ENCODE measurements at places on chromosomes 7 and 10.

- DNase-seq, result no peak
Observed at GRCh38 chr7:898460-898854, 22.1 kb downstream of the GET4 start.

DNA sequence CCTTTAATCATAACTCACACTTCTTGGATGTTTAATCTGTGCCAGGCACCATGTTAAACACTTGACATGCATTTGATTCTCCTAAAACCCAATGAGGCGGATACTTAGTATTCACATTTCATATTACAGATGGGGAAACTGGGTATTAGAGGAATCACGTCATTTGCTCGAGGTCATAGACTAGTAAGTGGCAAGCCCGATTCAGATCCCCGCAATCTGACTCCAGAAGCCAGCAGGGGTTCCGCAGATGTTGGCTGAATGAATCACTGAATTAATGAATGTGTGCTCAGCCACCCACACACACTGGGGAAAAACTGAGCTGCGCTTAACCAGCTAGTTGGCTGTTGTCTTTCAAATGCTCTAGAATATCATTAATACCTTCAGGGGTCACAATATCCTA lies 22.5 kb upstream of the ENO4 start:
- no peak for DNase-seq

GRCh38 chr7:42372479-42372878 lies 135.5 kb upstream of the GLI3 start:
- DNase-seq, result no peak

GRCh38 chr7:89714131-89714530 lies 440.1 kb upstream of the STEAP1 start:
- DNase-seq, result no peak

DNA sequence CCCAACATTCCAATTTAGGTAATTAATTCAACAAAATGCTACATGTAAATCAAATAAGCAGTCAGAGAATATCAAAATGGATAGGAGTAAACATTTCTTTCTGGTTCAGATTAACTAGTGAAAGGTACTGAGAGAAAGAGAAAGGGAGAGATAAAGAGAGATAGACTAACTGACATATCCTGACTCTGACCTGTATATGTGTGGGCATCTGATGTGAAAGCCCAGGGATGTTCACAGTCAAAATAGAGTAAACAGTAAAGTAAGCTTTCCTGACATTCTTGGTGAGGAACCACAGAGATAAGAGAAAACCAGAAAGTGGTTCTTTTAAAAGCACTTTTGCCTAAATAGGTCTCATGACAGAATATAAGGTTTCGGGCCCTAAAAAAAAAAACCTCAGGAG lies 37.5 kb upstream of the ANK3 start:
- DNase-seq, result peak; percentile 35

- no peak for DNase-seq
Observed at GRCh38 chr10:128470321-128470965, 344.2 kb upstream of the MKI67 start.

GRCh38 chr10:110218632-110219031 lies 11.2 kb downstream of the MXI1 start:
- no peak for DNase-seq

DNA sequence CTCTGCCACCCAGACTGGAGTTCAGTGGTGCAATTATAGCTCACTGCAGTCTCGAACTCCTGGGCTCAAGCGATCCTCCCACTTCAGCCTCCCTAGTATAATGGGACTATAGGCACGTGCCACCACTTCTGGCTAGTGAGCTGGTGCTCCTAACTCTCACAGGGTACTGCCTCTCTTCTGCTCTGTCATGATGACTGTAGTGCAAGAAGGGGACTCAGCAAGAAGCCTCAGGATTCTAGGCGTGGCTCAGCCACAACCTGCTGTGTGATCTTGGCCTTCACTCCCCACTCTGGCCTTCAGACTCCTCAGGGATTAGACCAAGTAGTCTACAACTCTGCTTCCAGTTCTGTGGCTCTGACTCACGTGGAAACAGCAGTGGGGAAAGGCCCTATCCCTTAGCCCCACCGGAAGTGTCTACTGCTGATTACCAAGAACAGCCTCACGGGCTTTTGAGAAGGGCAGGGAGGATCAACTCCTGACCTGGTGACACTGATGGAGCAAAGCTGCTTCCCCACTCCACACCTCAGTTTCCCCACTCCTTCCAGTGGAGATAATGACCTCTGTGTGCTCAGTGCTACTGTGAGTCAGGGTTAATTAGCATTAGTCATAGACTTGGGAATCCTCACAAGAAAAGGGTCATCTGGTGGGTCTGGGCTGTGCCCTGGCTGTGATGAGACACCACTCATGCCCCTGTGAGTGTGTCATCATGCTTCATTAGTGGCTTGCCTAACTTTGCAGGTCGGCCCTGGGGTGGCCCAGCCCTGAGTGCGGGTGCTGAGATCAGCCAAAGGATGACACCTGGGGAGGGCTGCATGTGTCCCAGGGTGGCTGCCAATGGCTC lies 41.1 kb downstream of the ZC3HC1 start:
- peak; percentile 44 for DNase-seq

DNA sequence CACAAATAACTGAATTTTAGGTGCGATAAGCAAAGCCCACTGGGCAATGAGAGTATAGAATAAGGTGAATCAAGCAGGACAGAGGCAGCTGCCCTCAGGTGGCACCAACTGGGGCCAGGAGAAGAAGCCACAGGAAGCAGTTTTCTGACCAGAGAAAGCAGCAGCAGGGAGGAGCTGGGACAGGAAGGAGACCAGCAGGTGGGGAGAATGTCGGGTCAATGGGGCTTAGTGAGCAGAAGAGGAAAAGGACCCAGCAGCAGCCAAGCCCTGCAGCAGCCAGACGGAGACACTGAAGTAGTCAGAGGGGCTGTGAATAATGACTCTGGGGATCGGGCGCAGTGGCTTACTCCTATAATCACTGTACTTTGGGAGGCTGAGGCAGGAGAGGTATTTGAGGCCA lies 209.6 kb upstream of the SH2B2 start:
- DNase-seq, result no peak

- no peak for DNase-seq
Observed at GRCh38 chr10:121797490-121797889, 130.3 kb downstream of the ATE1 start.
